Melanocyte of skin (primary cell): ENCODE measurements at places on chromosomes 13 and 19. TPM values are rescaled to one million over a fixed set of nuclear protein-coding genes. Genes with fewer than 3 reads are reported as not detected.

TTYH1 gene
- total RNA-seq, result 0.73 TPM in 1 of 2 replicates, not detected in the other

PCP2 gene
- total RNA-seq, result not detected in 2 replicates

ZFP82 gene
- 6.7 and 8.5 TPM in 2 replicates for total RNA-seq

LGALS7B gene
- total RNA-seq, result not detected in 2 replicates

ZNF430 gene
- 4.8 and 9.1 TPM in 2 replicates for total RNA-seq

MBD3L2 gene
- not detected in 2 replicates for total RNA-seq

ABCC4 gene
- total RNA-seq, result 4.8 and 36.3 TPM in 2 replicates

ELAVL3 gene
- total RNA-seq, result not detected in 2 replicates

CNFN gene
- 0.67 TPM in 1 of 2 replicates, not detected in the other for total RNA-seq

NCCRP1 gene
- total RNA-seq, result 12.4 TPM in 1 of 2 replicates, not detected in the other

BLOC1S3 gene
- 4.8 and 5.8 TPM in 2 replicates for total RNA-seq

SIGLEC9 gene
- total RNA-seq, result not detected in 2 replicates

SYNE4 gene
- total RNA-seq, result under 0.01 TPM in 2 replicates

ZNF729 gene
- not detected in 2 replicates for total RNA-seq

ICAM4 gene
- 0.36 TPM in 1 of 2 replicates, not detected in the other for total RNA-seq

CCNA1 gene
- 0.69 and 0.73 TPM in 2 replicates for total RNA-seq

FBN3 gene
- total RNA-seq, result not detected in 2 replicates

OR7A17 gene
- total RNA-seq, result not detected in 2 replicates

LRRC63 gene
- 0.69 and 1.5 TPM in 2 replicates for total RNA-seq

ZNF836 gene
- total RNA-seq, result 3.8 and 8.4 TPM in 2 replicates

PDX1 gene
- total RNA-seq, result not detected in 2 replicates
